Activated CD4-positive, alpha-beta T cell treated with anti-CD3 and anti-CD28 coated beads, Interleukin-2, amount 50 U/mL, for 24 hours (primary cell): ENCODE measurements at places on chromosomes 2 and 18.

DNA sequence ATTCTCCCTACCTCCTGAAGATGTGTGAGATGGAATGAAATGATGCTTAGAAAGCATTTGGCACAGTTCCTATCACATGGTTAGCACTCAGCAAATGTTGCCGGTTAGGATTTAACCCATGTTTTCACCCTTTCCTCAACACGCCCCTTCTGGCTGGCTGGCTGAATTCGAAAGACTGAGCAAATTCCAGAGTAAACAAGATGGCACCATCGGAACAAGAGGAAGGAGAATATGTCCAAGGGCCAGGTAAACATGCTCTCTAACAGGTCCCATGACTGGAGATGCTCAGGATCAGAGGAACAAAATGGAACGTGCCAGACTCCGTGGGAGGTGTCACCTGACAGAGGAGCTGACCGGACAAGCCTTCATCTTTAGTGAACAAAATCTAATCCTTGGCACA, 145.6 kb downstream of the ANKRD44 start:
- DNase-seq, result no peak

GRCh38 chr2:160010361-160011145, 51.9 kb downstream of the PLA2R1 start:
- no peak for DNase-seq

DNA sequence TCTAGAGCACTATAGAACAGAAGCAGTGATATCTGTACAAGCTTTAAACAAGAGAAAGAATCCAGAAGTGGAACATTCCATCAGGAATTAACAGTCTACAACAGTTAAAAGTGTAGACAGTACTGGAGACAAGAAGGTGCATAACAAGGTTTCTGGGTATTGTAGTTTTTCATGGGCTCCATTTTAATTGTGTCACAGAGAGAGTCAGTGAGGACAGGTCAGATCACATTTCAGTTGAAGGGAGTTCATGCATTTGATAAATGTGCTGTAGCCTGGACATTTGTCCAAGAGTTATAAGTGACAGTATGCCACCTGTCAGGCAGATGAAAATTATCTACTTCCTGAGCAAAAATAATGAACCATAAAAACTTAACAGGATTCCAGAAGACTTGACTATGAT, 328.6 kb downstream of the CNTNAP5 start:
- DNase-seq, result no peak

- DNase-seq, result no peak
These were observed 81.0 kb downstream of the APLF start for GRCh38 chr2:68548396-68548795.

GRCh38 chr2:25279091-25279651, 62.6 kb downstream of the DNMT3A start:
- no peak for DNase-seq

GRCh38 chr2:127792805-127793204, 18.2 kb downstream of the WDR33 start:
- DNase-seq, result no peak

- no peak for DNase-seq
These were observed 46.8 kb upstream of the SMIM21 start for GRCh38 chr18:75474332-75474731.

DNA sequence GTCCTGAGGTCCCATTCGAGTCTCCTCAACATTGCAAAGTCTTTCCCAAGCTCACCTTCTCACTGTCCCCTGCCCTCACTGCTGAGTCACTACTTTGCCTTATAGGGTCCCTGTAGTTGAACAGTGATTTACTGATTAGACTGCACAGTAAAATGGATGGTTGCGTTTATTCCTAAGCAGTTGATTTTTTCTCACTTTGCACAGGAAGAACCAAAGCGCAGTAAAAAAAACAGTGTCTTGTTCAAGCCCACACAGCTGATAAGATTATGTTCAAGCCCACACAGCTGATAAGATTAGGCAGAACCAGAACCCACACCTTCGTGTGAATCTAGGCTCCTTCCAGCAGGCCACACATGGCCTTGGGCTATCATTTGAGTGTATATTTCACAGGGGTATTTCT, 215.3 kb upstream of the COPS8 start:
- no peak for DNase-seq

GRCh38 chr2:109694190-109694589, 80.0 kb downstream of the SOWAHC start:
- DNase-seq, result no peak

- DNase-seq, result no peak
These were observed 349.9 kb downstream of the THSD7B start for GRCh38 chr2:137115081-137115794.

DNA sequence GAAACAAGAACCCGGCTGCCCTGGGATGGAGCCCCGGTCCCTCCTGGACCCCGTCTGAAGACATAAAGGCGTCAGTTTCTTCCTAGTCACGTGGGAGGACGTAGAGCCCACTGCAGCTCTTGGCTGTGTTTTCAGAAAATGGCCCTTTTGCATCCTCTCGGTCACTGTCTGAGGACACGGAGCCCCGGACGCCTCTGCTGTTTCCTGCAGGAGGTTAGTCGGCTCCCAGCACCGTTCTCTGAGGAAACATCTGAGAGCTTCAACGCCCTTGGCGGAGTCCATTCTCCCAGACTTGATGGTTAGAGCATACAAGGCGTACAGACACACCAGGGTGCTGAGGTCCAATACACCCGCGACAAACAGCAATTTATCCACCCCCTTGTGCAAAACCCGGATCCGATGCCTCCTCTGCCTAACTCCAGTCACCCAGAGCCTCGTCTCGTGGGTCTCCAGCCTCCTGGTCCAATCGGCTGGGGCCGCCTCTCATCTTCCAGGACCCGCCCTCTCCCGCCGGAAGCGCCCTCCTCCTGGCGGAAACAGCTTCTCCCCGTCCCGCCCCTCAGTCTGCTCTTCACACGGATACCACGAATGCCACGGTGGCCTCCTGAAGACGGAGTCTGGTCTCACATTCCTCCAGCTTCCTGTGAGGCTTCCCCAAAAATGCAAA, 119.4 kb downstream of the TMEM18 start:
- DNase-seq, result no peak

GRCh38 chr18:30903566-30903965, 139.0 kb downstream of the DSC3 start:
- DNase-seq, result no peak

GRCh38 chr2:161307676-161308075, 549 bp upstream of the PSMD14 start:
- DNase-seq, result no peak

- no peak for DNase-seq
These were observed 216.9 kb upstream of the FSHR start for GRCh38 chr2:49371128-49371701.

- DNase-seq, result no peak
These were observed 213.1 kb downstream of the IKZF2 start for GRCh38 chr2:212938144-212938793.

- no peak for DNase-seq
These were observed 507.4 kb upstream of the PKDCC start for GRCh38 chr2:41540272-41540998.

DNA sequence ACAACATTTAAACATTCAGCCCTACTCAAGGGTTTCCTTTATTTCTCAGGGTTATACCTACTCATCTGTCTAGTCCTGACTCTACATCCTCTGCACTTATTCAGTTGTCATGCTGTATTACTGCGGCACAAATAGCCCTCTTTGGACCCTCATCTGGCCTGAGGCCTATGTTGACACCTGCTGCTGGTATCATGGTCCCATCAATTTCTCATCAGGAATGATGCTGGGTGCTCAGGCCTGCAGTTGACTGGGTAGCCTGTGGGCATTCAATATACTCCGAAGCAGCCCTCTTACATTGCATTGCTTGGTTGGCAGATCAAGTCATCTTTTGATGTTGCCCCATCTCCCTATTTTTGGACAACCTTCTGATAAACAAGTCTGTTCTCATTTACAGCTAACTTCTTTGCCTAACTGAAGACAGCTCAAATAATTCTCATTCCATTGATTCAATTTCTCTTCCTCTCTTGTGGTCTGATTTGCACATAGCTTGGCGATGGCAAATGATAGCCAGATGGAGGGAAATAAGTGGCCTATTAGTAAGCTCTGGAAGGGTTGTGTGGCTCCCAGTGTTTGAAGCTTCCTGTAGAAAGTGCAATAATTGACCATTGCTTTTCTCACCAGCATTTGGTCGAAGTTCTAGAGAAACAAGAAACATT, 19.1 kb upstream of the MC4R start:
- no peak for DNase-seq

DNA sequence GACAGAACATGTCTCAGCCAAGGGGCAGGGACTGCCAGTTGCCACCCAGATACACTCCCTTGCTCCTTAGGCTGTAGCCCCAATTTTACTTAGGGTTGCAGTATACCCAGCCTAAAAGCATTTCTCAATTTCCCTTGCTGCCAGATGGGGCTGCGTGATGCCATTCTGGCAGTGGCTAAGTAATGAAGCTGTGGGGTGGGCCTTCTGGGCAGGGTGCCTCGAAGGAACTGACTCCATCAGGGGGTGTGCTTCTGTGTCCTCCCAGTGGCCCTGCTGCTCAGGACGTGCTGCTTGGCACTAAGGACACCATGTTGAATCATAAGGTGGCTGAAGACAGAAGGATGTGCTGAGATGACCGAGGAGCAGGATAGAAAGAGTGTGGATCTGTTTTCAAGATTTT, 74.2 kb downstream of the VWA3B start:
- no peak for DNase-seq

DNA sequence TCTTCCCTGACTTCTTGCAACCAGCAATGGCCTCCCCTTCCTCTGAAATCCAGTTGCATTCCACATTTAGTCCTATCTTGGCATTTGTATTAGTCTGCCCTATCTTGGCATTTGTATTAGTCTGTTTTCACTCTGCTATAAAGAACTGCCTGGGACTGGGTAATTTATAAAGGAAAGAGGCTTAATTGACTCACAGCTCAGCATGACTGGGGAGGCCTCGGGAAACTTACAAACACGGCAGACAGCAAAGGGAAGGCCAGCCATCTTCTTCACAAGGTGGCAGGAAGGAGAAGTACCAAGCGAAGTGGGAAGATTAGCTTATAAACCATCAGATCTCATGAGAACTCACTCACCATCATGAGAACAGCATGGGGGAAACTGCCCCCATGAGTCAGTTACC, 234.5 kb upstream of the COPS8 start:
- no peak for DNase-seq

GRCh38 chr2:216008387-216008786, 5.0 kb downstream of the MREG start:
- DNase-seq, result no peak

- no peak for DNase-seq
These were observed 88.7 kb upstream of the CXCR4 start for GRCh38 chr2:136206613-136207012.
